ENCODE measurements at places on chromosomes 2 and 18.

DNA sequence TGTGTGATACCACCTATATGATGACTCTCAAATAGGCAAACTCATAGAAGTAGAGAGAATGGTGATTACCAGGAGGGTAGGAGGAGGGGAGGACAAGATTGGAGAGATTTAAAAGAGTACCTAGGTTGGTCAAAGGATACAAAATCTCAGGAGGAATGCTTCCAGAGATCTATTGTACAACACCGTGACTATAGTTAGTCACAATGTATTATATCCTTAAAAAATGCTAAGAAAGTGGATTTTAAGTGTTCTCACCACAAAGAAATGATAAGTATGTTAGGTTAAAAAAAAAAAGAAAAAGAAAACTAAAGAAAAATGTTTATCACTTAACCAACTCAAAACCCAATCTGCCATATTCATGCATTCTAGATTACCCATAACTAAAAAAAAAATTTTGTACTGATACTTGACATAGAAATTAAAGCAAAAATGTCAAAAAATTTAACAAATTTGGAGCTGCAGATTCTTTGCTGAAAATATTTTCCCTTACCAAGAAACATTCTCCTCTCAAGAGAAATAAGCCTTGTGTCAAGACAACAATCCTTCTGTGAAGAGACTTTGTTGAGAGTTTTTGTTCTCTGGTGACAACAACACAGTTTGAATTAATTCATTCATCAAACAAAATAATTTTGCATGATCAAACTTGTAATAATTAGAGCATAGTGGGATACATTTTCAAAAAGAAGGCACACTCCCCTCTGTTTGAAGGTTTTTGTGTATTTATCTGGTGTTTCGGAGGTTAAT, 213.1 kb downstream of the DNER start:
- DNase-seq = no peak

DNA sequence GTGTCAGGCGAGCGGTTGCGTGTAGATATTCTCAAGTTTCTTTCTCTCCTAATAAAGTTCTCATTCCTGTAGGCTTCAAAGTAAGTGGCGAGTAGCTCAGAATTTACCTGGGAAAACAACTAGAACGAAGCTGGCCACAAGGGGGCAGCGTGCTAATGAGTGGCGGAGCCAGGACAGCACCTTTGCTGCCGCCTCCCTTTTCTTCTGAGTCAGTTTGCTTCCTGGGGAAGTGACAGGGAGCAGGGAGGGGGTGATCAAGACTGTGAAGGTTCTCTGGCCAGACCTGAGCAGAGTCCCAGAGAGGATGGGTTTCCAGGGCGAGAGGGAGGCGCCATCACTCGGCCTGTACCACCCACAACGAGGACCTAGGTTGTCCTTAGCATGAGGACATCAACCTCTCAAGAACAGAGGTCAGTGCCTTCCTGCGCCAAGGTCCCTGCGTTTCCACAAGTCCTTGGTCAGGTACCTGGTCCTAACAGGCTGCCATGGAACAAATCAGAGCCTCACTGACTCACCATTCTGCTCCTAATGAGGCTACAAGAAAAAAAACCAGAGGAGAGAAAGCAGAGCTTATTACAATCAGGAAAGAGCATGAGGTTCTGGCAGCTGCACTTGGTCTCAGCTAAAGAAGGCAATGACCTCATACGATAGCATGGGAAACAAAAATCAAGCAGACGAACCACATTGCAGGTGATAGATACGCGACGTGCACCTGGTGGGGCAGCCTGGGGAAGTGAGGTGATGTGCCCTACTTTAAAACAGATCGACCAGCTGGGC, 98.7 kb downstream of the PLB1 start:
- DNase-seq = peak; percentile 77

DNA sequence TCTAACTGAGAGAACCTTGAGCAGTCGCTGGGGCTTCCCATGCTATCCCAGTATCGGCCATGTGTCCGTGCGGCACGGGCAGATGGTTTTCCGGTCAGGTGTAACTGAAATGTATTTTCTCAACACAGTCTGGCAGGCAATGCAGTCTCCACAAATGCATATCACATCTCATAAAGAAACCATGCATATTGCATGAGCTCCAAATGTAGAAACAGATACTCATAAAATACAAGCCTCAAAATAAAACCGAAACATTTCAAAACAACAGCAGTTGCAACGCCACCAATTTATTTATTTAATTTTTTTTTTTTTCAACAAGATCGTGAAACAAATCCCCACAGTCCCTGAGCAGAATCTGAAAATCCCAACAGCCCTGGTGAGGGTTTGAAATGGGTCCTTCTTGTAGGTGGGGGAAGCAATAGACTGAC, 299.4 kb downstream of the LPIN1 start:
- no peak for DNase-seq

DNA sequence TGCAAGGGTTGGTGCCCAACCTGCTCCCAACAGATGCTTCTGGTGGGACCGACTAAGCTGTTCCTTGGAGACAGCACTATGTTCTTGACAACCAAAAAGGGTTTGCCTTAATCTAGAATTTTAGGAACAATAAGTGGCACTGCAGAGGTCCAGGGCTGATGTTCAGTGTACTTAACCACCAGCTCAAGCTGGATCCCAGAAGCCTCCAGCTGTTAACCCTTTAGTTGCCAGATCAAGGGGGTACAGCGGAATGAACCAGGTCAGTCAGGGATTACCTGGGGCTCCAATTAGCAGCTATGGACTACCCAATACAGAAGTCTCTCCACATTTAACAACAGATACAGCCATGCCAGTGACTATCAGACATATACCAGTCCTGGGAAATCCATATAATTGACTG, 3.5 kb downstream of the GPR75 start:
- no peak for DNase-seq

- DNase-seq = no peak
Observed at GRCh38 chr2:16962505-16962904, 296.9 kb upstream of the CYRIA start.

GRCh38 chr2:166665991-166666940, 172.2 kb upstream of the SCN7A start:
- DNase-seq = no peak

GRCh38 chr2:104849618-104850141, 4.2 kb upstream of the POU3F3 start:
- DNase-seq = no peak

DNA sequence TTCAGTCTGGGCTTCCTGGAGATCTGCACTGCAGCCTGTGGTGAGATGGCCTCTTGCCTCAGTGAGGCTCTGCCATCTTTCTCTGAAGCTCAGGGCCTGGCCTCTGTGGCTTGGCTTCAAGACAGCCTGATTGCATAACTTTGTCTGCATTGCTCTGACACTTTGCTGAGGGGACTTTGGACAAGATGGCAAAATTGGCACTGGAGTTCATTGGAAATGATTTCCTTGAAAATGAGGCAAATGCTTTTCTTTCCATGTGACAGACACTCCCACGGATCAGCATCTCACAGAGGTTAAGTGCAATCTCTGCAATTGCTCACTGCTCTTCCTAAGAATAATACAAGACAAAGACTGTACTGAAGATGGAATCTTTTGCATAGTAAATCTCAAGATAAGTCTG, 166.8 kb downstream of the KCNS3 start:
- DNase-seq = no peak

DNA sequence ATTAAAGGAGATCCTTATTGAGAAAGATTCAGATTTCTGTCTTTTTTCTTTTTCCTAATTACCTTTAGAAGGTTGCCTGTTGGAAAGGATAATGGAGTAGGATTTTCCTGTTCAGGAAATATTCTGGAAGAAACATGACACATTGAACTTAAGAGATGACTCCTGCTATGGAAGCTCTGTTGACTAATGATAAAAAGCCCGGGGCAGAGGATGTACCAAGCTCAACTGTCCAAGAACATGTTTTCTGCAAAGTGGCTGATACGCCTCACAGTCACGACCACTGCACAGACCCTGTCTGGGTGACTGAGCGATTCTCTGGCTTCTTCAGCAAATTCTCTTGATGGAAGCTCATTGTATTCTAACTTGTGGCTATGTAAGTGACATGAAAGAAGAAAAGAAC, 86.2 kb upstream of the THOC1 start:
- no peak for DNase-seq

- peak; percentile 40 for DNase-seq
Observed at GRCh38 chr2:84314901-84315330, 144.2 kb downstream of the SUCLG1 start.

GRCh38 chr2:88707003-88707402, 15.5 kb downstream of the RPIA start:
- no peak for DNase-seq

DNA sequence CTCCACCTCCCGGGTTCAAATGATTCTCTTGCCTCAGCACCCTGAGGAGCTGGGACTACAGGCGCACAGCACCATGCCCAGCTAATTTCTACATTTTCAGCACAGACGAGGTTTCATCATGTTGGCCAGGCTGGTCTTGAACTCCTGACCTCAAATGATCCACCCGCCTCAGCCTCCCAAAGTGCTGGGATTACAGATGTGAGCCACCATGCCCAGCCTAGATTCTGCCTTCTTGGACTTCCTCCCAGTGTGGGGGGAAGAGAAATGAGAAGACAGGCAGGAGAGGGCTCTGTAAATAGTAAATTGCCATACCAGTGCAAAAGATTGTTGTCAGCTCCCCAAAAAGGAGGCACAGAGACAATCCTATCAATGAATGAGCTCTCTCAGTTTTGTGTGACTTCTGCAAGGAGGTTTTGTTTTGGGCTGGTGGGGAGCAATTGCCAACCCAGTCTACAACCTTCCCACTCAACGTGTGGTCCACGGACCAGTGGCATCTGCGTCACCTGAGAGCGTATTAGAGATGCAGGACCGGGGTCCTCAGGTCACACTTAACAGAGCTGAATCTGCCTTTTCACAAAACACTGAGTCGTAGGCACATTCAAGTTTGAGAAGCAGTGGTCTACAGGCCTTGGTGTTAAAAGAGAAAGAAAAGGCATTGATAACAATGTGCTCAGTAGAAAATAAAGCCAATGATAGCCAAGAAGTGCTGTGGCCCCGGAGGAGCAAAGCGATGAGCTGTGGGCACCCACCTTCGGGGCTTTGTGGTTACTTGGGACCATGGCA, 78.1 kb downstream of the MYCN start:
- DNase-seq = no peak

DNA sequence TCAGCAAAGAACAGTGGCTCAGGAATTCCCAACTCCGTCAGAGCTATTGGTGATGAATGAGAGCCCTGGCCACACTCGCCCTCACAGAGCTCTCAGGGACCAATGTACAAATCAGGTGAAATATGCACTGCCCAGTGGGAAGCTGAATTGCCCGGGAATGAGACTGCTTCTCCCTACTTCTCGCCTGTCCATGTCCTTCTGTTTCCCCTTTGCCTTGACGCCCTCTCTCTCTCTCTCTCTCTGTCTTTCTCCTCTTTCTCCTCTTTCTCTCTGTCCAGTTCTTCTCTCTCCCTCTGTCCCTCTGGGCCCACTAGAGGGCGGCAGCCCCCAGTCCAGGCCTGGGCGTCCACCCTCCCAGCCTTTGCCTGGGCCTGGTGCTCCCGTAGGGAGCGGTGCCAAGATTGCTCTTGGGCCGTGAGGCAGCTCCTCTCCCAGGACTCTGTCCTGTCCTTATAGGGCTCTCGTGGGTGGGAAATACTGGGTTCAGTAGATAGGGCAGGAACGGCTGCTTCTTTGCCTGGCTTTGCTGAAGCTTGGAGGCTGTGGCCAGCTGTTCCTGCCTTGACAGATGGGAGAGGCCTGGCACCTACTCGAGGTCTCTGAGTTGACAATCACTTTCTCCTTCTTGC, 28.4 kb upstream of the PUM2 start:
- DNase-seq = no peak

GRCh38 chr2:236215196-236215595, 47.0 kb upstream of the GBX2 start:
- DNase-seq = no peak

DNA sequence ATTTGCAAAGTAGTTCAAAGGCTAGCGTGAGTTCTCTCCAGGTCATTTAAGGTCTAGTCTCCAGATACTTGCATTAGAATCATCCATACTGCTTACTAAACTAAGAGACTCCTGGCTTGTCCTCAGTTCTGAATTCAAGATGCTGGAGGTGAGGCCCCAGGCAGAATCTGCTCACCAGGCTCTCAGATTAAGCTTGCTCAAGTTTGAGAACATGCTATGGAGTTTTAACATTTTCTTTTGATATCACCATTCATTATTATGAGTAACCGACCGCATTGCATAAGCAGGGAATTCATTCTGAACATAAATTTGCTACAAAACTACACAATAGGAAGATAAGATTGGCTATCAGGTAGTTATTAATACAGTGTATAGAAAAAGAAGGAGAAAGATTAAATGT, 409.7 kb upstream of the FANCL start:
- no peak for DNase-seq

DNA sequence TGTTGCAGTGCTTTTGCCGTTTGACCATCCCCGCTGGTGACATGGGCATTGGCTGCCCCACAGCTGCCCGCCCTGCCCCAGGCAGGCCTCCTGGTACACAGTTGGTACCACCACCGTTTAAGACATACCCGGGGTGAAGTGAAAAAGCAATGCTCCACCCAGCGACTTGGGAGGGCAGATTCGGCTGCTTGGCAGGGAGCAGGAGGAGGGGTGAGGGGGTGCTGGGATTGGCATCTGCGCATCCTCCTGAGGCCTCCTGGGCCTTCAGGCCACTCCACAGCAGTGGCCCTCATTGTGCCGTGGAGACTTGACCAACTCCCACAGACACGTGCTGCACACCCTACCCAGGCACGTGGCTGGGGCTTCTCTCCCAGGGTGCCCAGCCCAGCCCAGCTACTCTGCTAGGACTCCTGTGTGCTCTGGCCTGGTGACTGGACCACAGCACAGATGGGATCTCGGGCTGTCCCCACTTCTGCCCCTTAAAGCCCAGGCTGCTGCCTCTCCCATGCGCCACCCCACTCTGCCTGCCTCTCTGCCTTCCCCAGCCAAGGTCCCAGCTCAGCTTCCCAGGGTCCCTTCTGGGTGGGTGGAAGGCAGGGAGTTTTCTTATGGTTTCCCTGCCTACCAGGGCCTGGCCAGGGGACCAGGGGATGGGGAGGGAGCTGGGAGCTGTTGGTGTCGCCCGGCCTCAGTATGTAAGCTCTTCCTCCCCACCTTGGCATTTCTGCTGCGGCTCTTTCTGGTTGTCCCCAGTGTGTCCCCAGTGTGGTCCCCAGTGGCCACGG, 157.0 kb upstream of the HS6ST1 start:
- DNase-seq = no peak

DNA sequence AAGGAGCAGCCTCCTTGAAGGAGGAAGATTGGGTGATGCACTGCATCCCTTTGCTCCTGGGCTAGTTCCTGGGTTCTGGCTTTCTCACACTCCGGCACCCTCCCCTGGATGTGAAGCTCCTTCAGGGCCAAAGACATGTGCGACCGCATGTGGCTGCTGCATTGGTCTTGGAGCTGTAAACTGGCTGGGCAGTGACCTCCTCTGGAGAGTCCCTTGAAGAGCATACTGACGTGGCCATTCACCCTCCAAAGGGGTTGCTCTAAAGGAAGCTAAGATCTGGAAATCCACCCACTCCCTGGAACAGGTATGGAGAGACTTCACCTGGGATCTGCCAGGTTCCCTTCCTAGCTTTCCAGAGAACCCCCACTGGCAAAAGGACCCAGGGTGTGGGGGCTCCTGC, 62.1 kb downstream of the TMEM17 start:
- DNase-seq = no peak

DNA sequence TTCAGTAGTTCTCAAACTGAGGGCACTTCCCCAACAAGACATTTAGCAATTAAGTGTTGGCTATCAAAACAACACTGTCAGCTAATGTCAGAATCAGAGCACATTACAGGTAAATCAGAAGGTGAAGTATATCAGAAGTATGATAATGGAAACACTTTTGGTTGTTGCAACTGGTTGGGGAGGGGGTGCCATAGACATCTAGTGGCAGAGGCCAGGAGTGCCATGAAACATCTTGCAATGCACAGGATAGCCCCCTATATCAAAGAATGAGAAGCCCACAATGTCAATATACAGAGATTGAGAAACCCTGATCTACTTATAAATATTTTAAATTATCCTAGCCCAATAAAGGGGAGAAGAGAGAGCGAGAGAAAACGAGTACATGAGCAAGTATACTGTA, 4.9 kb upstream of the XPO1 start:
- no peak for DNase-seq

Measured in T-helper 17 cell (primary cell).